Hematopoietic multipotent progenitor cell treated with erythropoietin and hydrocortisone succinate and interleukin-3 and kit ligand, for 8 days (in vitro differentiated cells): ENCODE measurements at places on chromosomes 7 and 10.

- peak; percentile 63 for DNase-seq
Measured at GRCh38 chr10:62015994-62016393, 114.5 kb downstream of the ARID5B start.

- DNase-seq, result peak; percentile 51
Measured at GRCh38 chr7:26156451-26157420, 4.7 kb downstream of the NFE2L3 start.

- DNase-seq, result no peak
Measured at GRCh38 chr10:113561214-113561613, 8.4 kb downstream of the HABP2 start.

- DNase-seq, result peak; percentile 82
Measured at GRCh38 chr7:148983200-148984146, 44.8 kb downstream of the PDIA4 start.

DNA sequence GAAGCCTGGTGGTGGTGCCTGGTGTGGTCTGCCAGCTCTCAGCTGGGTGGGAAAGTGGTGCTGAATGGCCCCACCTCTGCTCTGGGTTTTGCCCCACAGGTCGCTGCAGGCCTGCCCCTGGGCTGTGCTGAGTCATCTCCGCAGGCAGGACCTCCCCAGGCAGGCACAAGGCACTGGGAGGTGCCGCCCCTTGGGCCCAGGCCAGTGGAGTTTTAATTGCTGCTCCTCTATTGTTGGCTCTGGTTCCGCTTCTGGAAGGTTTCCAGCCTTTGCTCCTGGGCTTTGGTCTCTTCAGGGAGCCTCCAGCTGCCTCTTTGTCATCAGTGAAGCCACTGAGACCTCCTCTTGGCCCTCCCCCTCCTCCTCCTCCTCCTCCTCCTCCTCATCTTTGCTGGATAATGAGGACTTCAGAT, 180.3 kb upstream of the GRB10 start:
- peak; percentile 91 for DNase-seq
